ENCODE measurements at places on chromosomes 3 and 15.

GRCh38 chr3:146972726-146973125, 367.6 kb upstream of the PLSCR5 start:
- DNase-seq = no peak

- no peak for DNase-seq
Measured at GRCh38 chr3:43243590-43244587, 42.5 kb upstream of the SNRK start.

- no peak for DNase-seq
Measured at GRCh38 chr3:197960694-197961581, 921 bp downstream of the LMLN start.

GRCh38 chr3:54706738-54707137, 221.1 kb downstream of the LRTM1 start:
- no peak for DNase-seq
